Karpas-422 (cell line): ENCODE measurements at places on chromosomes 16 and 17.

GRCh38 chr16:73768786-73769203, 527.8 kb upstream of the PSMD7 start:
- no peak overlapping the region for H3K27ac ChIP-seq
- no peaks in the 10 kb centered on the region for H3K36me3 ChIP-seq
- no peak overlapping the region for H3K4me3 ChIP-seq
- DNase-seq: no peak
- H3K4me1 ChIP-seq: no peaks in the 10 kb centered on the region

- no peaks in the 10 kb centered on the region for H3K4me1 ChIP-seq
- no peak for DNase-seq
- H3K36me3 ChIP-seq: no peaks in the 10 kb centered on the region
- H3K27ac ChIP-seq: no peak overlapping the region
Measured at GRCh38 chr17:14372905-14373613, 72.2 kb downstream of the HS3ST3B1 start.

- H3K27me3 ChIP-seq: no peaks in the 10 kb centered on the region
- no peak overlapping the region for H3K4me3 ChIP-seq
- peaks cover 25% of the 10 kb centered on the region; the same call in 1 of the 2 replicates for H3K36me3 ChIP-seq
- DNase-seq: no peak
- H3K4me1 ChIP-seq: peaks cover 7% of the 10 kb centered on the region; the same call in 1 of the 2 replicates
- H3K27ac ChIP-seq: no peak overlapping the region
Measured at GRCh38 chr17:37028040-37028439, 79.3 kb downstream of the AATF start.

GRCh38 chr16:56488035-56488434, 31.8 kb downstream of the BBS2 start:
- H3K4me3 ChIP-seq: no peak overlapping the region
- H3K4me1 ChIP-seq: peaks cover 14% of the 10 kb centered on the region
- no peak overlapping the region for H3K27ac ChIP-seq
- peaks cover 14% of the 10 kb centered on the region for H3K36me3 ChIP-seq
- no peak for DNase-seq

DNA sequence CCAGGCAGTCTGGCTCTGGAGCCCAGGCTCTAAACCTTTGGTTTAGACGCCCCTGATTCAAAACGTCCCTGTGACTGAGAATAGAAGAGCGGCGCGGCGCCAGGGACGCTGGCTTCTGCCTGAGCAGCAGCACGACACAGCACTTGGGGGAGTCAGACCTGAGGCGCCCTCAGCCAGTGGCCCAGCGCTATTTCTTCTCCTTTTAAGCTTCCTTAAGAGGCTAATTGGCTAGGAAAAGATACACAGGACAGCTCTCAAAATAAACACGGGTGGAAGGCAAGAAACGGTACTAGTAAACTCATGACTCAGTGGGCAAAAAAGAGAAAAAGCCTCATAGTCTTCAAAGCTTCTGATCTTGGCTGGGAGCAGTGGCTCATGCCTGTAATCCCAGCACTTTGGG, 34.9 kb downstream of the GTF3C1 start:
- H3K4me3 ChIP-seq: no peak overlapping the region
- H3K4me1 ChIP-seq: peaks cover 18% of the 10 kb centered on the region
- no peak overlapping the region for H3K27ac ChIP-seq
- DNase-seq: no peak
- no peaks in the 10 kb centered on the region for H3K27me3 ChIP-seq
- peaks cover 9% of the 10 kb centered on the region; the same call in 1 of the 2 replicates for H3K36me3 ChIP-seq

GRCh38 chr17:1487939-1488825, 4.3 kb downstream of the MYO1C start:
- no peaks in the 10 kb centered on the region for H3K27me3 ChIP-seq
- H3K4me1 ChIP-seq: peaks cover 54% of the 10 kb centered on the region
- DNase-seq: peak; percentile 88

DNA sequence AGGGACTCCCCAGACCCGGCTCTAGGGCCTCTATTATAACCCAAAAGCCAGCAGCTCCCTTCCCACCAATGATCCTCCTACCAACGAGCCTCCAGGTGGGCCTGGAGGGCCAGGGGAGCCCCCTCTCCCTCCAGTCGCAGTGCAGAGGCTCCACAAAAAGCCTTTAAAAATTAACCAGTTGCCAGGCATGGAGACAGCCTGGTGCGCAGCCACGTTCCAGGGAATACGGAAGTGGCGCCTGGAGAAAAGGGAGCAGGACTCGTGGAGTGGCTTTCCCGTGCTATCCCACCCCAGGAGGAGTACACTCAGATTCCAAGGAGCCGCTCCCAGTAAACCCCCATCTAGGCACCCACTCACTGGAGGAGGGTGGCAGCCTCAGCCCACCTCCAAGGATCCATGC, 112.3 kb downstream of the ZNF423 start:
- H3K27ac ChIP-seq: no peak overlapping the region
- no peak overlapping the region for H3K4me3 ChIP-seq
- no peaks in the 10 kb centered on the region for H3K27me3 ChIP-seq
- no peaks in the 10 kb centered on the region for H3K36me3 ChIP-seq
- no peak for DNase-seq

GRCh38 chr16:17271687-17272086, 199.1 kb downstream of the XYLT1 start:
- no peaks in the 10 kb centered on the region for H3K27me3 ChIP-seq
- no peak for DNase-seq
- no peaks in the 10 kb centered on the region for H3K36me3 ChIP-seq
- no peak overlapping the region for H3K4me3 ChIP-seq
- no peak overlapping the region for H3K27ac ChIP-seq
- H3K4me1 ChIP-seq: no peaks in the 10 kb centered on the region

DNA sequence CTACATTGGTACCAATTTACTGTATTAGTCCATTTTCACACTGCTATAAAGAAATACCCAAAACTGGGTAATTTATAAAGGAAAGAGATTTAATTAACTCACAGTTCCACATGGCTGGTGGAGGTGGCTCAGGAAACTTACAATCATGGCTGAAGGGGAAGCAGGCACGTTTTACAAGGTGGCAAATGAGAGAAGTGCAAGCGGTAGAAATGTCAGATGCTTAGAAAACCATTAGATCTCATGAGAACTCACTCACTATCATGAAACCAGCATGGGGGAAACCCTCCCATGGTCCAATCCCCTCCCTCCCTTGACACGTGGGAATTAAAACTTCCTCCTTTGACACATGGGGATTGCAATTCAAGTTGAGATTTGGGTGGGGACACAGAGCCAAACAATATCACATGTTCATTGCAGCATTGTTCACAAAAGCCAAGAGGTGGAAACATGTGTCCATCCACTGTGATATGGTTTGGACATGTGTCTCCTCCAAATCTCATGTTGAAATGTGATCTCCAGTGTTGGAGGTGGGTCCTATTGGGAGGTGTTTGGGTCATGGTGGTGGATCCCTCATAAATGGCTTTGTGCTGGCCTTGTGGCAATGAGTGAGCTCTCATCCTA, 3.1 kb upstream of the SPACA3 start:
- no peaks in the 10 kb centered on the region for H3K4me1 ChIP-seq
- no peak for DNase-seq
- no peaks in the 10 kb centered on the region for H3K27me3 ChIP-seq

DNA sequence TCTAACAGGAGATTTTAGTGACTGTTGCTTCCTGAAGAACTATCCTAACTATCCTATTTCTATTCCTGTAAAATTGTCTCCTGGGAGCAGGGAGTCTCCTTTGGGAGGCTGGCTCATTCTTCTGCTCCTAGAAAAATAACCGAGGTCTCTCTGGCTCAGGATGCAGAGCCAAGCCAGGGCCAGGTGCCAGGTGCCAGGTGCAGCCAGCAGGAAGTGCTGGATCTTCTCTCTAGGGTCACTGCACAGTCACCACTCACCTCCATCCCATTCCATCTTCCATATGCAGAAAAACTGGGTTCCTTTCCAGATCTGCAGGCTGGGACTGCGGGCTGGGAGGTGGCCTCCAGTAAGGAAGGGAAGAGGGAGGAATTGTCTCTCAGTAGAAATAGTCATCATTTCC, 3.8 kb upstream of the TMC7 start:
- H3K27me3 ChIP-seq: no peaks in the 10 kb centered on the region
- no peaks in the 10 kb centered on the region for H3K4me1 ChIP-seq
- DNase-seq: no peak
- no peak overlapping the region for H3K4me3 ChIP-seq
- no peaks in the 10 kb centered on the region for H3K36me3 ChIP-seq

- H3K4me3 ChIP-seq: no peak overlapping the region
- H3K27ac ChIP-seq: no peak overlapping the region
- H3K4me1 ChIP-seq: peaks cover 7% of the 10 kb centered on the region
- H3K36me3 ChIP-seq: no peaks in the 10 kb centered on the region
- no peak for DNase-seq
Measured at GRCh38 chr17:4600563-4600962, 16.2 kb downstream of the SMTNL2 start.

DNA sequence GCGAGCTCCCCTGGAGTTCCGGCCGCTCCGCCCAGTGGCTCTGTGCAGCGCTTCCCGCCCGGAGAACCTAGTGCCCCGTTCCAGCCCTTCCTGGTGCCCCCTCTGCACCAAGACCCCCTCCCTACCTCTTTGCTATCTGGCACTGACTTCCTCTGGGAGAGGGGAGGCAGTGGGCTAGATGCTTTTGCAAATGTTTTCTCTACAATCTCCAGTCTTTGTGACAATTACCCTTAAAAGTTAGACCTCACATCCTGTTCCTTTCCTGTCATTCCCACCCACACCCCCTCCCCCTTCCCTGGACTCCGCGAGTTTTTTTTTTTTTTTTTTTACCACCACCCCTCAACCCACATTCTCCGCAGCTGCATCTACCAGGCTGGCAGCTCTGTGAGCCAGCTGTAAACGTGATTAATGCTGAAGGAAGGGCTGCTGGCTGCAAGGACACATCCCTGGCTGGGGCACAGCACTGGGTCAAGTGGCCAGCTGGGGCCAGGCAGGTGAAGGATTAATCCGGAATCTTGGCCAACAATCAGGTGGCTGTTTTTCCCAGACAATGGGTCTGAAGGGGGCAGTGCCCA, 101.5 kb downstream of the MGAT5B start:
- no peaks in the 10 kb centered on the region for H3K36me3 ChIP-seq
- peak overlapping the region; percentile 63 for H3K4me3 ChIP-seq
- no peaks in the 10 kb centered on the region for H3K27me3 ChIP-seq
- H3K4me1 ChIP-seq: peaks cover 31% of the 10 kb centered on the region
- peak overlapping the region; percentile 75 for H3K27ac ChIP-seq
